ENCODE measurements at places on chromosomes 7 and 10. TPM values are rescaled to one million over a fixed set of nuclear protein-coding genes. Genes with fewer than 3 reads are reported as not detected.
A peak's percentile ranks its signal among the peaks of the same experiment; 100 is the strongest.

DNA sequence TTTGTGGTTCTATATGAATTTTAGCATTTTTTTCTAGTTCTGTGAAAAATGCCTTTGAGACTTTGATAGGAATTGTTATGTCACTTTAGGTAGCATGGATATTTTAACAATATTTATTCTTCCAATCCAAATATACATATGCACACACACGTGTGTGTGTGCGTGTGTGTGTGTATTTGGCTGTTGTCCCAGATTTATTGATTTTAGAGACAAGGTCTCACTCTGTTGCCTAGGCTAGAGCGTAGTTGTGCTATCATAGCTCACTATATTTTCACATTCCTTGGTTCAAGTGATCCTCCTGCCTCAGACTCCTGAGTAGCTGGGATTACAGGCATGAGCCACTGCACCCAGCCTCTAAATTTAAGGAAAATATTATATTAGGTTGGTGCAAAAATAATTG is 162.5 kb upstream of the TRIM24 start:
- DNase-seq = no peak

GRCh38 chr10:94358480-94358879 is 4.3 kb downstream of the NOC3L start:
- no peak for DNase-seq

- peak; percentile 63 for DNase-seq
Observed at GRCh38 chr7:42843205-42843800, 68.6 kb downstream of the C7orf25 start.

DNA sequence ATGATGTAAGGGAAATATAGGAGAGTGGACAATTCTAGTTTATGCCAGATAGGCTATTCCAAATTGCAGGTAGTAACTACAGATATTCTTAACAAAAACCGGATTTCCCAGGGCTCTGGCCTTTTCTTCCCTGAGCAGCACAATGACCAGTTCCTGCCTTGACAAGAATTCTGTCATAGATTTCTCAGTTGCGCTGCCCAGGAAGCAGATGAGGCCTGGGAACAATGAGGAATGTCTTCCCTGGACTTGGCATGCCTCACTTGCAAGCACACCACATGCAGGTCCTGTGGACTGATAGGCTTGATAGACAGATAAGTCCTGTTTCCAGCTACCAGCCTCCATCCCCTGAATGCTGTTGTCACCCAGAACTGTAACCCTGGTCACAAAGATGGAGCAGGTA is 174.5 kb upstream of the PRSS58 start:
- DNase-seq = no peak

GRCh38 chr7:40306596-40306995 is 171.8 kb downstream of the SUGCT start:
- DNase-seq = no peak

WDFY4 gene
- not detected for total RNA-seq

LEP gene
- not detected for total RNA-seq

- no peak for DNase-seq
Observed at GRCh38 chr10:67815571-67816059, 22.4 kb downstream of the DNAJC12 start.

- no peak for DNase-seq
Observed at GRCh38 chr7:24713039-24713793, 44.0 kb downstream of the GSDME start.

- DNase-seq = no peak
Observed at GRCh38 chr10:113086282-113086681, 136.2 kb downstream of the TCF7L2 start.

PCGF6 gene
- total RNA-seq = 7.4 TPM

DNA sequence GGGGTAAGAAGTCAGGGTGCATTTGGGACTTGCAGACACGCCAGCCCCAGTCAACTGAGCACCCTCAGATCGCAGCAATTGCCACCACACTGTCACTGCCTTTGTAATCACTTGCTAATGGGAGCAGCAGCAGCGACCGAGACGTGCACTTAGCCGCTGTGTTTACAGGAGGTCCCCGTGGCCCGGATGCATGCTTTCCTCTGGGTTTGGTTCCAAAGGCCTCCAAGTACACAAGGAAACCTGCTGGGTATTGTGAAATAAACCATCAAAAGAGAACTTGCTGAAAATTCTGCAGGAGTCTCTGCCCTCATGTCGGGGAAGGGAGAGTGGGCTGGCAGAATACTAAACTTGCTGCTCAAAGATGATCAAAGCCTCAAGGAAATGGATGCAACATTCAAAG is 341.7 kb downstream of the DNAJB6 start:
- no peak for DNase-seq

- DNase-seq = peak; percentile 86
Observed at GRCh38 chr10:79260811-79261740, 86.2 kb upstream of the PPIF start.

GRCh38 chr10:20988357-20988983 is 91.4 kb upstream of the NEBL start:
- DNase-seq = no peak

DNA sequence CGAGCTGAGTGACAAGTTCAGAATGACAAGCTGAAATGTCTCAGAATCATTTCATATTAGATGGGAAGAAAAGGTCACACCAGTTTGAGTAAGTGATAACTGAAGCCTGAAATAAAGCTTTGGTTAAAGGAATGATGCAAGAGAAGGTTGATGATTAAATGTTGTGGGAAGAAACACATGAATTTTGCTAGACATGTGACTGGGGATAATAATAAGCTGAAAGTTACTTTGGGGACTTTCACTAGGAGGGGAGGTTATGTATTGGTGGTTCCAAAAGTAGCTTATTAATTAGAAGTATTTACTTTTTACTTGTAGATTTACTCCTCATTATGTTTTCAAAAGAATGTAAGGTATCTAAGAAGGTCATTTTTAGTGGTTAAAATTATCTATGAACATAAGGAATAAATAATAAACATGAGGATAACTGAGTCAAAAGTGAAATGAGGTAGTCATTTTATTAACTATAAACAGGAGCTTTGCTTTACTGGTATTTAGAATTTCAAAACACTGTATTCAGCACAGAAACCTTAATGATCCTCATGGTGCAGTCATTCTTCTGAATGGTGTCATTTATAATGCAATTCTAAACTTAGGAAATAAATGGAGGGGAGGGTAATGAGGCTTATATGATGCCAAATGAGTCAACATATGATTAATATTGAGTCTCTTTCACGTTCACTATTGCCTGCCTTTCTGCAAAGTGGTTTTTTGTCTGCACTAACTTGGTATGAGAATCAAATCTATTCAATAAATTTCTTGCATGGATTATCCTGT is 63.7 kb downstream of the PRKG1 start:
- no peak for DNase-seq

PDE6C gene
- total RNA-seq = not detected

GRCh38 chr10:11448190-11448544 is 163.3 kb downstream of the USP6NL start:
- DNase-seq = no peak

DNA sequence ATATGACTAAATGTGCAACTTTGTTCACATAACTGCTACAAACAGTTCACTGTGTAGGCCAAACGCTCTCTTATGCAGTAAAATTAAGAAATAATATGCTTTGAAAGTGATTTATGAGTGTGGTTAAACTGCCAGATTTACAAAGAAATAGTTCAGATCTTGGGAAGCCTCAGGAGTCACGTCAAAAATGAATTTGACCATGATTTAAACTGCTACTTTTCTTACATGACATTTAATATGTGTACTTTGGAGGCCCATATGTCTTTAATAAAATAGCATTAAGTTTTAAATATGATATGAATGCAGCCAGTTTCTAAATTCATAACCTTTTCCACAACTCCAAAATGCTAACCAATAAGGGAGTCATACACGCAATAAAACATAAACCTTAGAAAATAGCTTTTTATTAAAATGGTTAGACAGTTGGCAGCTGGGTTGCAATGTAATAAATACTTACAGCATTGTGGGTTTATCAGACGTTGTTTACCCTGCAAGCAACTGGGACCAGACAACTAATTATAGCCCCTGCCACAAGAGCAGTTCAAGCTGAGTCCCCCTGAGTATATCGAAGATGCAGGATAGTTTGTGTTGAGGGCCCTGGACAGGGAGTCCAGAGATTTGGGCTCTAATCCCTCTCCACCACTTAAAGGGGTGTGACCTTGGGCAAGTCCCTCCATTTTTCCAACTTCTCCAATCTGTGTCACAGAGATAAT is 640.4 kb downstream of the LRMDA start:
- DNase-seq = no peak

CLIP2 gene
- total RNA-seq = 96.1 TPM

- DNase-seq = no peak
Observed at GRCh38 chr10:33309406-33309805, 25.1 kb downstream of the NRP1 start.

DNA sequence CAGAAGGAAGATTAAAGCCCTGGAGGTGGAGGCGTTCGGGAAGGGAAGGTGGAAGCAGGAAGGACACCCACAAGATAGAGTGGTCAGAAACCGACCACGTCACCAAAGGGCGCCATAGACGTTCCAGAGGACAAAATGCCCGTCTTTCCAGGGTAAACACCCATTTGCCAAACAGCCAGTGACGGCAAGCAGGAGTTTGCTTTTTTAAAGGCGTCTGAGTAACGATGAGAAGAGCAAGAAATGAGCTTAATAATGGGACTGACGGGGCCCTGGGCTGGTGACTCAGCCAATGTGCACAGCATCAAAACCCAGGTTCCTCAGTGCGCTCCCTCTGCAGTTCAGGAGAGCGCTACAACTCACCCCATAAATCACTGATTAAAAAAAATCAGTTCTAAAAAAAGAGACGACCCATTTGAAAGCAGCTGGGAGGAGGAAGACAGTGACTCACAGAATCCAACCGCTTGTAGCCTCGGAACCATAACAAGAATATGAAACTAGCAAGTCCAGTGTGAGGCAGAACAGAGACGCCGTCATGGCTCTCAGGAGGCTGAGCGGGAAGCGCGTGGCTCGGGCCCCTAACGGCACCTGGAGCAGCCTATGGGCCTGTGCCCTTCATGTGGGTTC is 5.9 kb downstream of the DIP2C start:
- no peak for DNase-seq

DNA sequence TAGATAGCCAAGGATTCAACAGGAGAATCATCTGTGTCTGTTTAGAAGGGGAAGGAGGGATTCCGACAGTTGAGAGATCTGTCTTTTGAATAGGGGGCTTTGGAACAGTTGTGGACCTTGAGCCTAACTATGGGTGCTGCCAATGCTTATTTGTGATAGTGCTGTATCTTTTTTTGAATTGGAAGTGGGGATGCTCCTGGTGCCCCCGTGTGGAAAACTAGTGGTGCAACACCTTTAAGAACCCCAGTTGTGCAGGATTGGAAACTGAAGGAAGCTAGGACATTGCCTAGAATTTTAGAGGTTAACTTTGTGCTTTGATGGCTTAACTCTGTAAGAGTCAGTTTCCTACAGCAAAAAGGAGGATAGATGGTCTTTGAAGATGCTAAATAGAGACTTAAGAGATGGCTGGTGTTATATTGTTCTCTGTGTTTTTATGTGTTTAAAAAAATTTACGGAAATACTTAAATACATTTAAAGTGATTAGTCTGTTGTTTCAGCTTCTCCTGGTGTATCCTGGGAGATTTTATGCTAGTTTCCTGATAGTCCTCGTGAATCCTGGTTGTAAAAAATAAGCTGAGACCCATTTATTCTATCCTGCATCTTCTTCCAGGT is 69.3 kb downstream of the AP3M1 start:
- peak; percentile 41 for DNase-seq

DNA sequence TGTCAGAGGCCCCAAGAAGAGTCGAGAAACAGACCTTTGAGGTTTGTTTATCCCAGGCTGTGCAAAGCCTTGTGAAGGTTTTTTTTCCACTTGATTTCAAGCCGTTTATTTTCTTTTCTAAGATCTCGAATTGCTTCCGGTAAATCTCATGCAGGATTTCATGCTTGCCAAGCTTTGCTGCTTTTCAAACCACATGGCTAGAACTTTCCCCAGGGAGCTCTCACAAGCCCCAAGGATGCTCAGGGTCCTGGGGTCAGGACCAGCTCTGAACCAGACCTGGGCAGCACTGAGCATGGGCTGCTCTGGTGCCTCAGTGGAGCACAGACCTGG is 48.0 kb upstream of the AQP1 start:
- no peak for DNase-seq

GRCh38 chr10:61662794-61663259 is at the start of gene CABCOCO1:
Gene CABCOCO1, plus strand, starts transcription at chr10:61662929. Its CDS starts 44 bp downstream, at chr10:61662973.
- peak; percentile 89 for DNase-seq

DNA sequence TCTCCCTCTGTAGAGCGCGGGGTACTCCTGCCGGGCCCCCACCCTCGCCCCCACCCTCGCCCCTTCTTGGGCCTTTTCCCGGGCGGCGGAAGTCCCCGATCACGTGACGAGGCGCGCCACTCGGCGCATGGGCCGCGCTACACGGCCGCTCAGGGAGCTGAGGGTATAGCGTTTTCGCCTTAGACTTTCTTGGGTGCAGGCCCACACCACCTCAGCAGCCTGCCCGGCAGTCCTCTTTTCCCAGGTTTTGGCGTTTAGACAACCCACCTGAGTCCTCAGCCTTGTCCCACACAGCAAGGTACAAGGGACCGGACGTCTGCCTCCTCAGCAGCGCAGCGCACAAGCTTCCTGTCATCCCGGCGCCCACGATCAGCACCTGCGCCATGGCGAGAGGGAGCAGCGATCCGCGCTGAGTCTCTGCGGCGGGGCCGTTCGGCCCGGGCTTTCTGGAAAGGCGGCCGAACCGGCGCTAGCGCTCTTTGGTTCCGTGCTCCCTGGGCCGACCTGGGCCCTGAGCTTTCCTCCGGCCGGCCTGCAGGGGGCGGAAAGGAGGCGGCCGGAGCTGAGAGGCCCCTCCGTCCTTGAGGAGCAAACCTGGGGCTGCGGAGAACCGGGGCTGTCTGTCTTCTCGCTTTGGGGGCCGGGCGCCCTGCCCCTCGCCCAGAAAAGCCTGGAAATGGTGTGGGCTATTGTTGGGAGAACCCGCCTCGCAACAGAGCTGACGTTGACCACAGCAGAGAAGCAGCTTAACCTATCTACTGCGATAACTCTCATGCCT is at the start of gene RNLS:
RNLS (minus strand) TSS at position 513 of the 778 bp plus-strand sequence.
- DNase-seq = peak; percentile 78

GRCh38 chr10:119655566-119656001 is 4.4 kb downstream of the BAG3 start:
- DNase-seq = no peak

GRCh38 chr7:90857603-90858002 is 261.5 kb downstream of the CDK14 start:
- DNase-seq = no peak

DNA sequence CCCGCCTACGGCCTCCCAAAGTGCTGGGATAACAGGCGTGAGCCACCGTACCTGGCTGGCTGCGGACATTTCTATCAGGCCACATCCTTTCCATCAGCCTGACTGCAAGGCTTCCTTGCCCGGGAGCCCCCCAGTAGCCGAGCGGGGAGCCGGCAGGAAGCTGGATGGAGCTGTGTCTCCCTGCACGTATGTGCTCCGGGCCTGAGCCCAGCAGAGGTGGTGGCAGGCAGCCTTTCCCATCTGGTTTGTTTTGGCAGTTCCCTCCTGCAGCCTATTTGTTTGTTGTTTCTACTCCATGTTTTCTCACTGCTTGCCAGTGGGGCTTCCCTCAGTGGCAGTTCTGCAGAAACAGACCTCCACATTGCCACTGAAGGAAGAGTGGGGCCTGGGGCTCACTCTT is 5.4 kb downstream of the POP7 start:
- DNase-seq = no peak

SPDYE1 gene
- total RNA-seq = not detected

SLC25A13 gene
- total RNA-seq = 48.5 TPM
